ENCODE measurements at places on chromosomes 3 and 15.
A peak's percentile ranks its signal among the peaks of the same experiment; 100 is the strongest.

DNA sequence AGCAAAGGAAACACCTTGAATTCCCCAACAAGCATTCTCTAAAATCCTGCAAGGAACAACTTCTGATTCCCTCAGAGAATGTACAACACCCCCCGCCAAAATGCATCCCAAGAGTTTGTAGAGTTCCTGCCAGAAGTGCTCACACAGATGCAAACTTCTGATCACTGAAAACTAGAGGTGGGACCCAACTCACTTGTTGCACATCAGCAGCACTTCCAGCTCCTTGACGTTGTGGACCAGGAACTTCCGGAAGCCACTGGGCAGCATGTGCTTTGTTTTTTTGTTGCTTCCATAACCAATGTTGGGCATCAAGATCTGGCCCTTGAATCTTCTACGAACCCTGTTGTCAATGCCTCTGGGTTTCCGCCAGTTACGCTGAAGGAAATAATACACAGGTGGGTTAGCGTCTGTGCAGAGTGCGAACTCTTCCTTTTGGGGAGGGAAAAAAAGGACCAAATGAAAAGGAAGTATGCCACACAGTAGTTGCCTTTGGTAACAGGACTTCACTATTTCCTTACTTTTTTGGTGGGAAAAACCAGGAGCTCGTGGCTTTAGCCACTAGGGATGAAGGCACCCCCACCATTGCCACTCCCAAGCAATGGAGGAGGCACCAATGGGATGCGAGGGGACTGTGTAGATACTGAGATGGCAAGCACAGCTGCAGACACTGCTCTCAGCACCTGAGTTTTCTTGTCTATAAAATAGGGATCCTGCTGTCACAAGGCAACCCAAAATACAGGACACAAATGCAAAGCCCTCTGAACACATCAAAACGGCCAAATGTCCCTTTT lies 2.0 kb downstream of the RPL32 start:
- DNase-seq, result no peak

- DNase-seq, result no peak
Observed at GRCh38 chr3:49779358-49780079, 6.8 kb downstream of the IP6K1 start.

GRCh38 chr3:1251282-1252060 lies 158.6 kb downstream of the CNTN6 start:
- no peak for DNase-seq

GRCh38 chr15:80660119-80660518 lies 35.0 kb upstream of the ABHD17C start:
- no peak for DNase-seq

DNA sequence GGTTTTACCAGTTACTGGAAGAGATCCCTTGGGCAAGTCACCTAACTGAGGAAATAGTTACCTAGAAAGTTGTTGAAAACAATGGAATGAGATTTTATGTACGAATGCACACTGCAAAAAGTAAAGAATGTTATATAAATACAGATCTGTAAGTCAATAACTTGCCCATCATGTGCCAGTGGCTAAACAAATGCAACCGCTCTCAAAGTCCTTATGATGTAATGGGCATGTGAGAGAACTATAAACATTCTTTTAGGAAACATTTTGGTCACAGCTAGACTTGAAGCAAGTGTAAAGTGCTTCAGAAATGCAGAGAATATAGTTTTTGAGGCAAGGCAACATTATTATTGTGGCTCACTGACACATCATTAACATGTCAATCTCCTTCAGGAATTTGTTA lies 1044.5 kb downstream of the TUSC7 start:
- no peak for DNase-seq

GRCh38 chr3:152159328-152159727 lies 109.4 kb upstream of the MBNL1 start:
- DNase-seq, result no peak

- no peak for DNase-seq
Observed at GRCh38 chr15:85639752-85640381, 154.9 kb downstream of the KLHL25 start.

DNA sequence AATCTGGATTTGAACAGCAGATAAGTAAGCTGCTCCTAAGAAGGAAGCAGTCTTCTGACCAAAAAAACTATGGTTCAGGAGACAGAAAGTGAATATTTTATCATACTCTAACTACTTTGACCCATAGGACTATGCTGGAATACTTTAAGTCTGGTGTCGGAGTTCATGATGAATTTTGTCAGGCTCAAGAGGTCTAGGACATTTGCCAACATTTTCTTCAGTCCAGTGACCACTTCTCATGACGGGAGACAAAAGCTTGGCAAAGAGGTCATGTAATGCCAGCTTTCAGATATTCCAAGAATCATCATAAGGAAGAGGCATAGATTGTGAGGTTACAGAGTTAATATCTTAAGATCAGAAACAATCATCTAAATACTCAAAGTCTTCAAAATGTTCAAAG lies 20.5 kb upstream of the DCBLD2 start:
- no peak for DNase-seq

DNA sequence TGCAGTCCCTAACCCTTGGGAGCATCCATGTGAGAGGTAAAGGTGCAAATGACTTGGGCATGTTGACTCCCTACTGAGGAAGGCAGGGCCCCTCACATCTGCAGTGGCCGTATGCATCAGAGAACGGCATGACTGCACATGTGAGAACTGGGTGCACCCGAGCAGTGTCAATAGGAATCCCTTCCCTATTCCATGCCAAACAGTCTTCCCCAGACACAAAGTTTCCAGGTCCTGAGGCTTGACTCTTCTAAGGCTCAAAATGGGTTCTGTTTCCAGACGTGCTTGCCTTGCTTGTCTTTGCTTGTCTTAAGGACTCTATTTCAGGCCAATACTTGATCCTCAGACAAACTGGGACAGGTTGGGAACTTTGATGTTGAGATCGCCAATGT lies 20.5 kb upstream of the ANPEP start:
- DNase-seq, result no peak

DNA sequence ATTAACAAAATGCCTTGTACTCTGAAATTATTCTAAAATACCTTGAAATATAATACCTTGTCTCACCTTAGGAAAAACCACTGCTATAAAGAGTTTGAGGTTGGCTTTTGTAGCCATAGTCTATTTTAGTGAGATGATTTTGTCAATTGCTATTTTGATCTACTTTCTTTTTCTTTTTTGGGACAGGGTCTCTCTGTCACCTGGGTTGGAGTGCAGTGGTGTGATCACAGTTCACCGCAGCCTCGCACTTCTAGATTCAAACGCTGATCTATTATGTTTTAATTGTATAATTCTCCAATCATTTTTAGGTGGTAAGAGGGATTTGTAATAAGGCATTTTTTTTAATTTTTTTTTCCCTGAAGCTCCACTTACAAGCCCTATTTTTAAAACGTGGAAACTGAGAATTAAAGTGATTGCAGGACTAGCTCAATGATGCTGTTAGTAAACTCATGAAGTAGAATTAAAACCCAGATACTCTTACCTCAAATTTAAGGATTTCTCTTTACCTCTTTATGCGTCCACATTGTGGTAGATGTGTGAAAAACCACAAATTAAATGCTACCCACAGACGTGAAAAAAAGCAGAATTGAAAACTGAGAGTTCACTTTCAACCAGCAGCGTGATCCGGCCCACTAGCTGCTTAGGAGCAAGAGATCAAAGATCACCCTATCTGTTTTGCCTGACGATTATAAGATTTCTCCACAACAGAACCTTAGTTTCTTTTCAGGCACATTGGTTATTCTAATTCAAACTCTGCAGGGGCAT lies 384.2 kb downstream of the CGGBP1 start:
- DNase-seq, result no peak

GRCh38 chr3:161599697-161600096 lies 103.1 kb downstream of the OTOL1 start:
- DNase-seq, result no peak

DNA sequence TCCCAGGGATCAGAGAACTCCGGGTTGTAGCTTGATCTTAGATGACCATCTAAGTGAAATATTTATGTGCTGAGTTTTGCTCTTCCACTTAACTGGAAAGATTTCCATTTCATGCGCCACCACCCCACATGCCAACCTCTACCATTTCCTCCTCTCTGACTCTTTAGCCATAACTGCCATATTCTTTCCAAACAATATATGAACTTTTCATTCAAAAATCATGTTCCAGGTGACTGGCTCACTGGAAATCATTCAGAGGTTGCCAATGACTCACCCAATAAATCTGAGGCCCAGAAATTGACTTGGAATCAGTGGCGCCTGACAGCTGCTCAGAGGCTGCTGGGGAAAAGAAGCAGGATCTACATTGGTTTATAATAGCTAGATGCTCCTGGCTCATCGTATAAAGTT lies 31.6 kb upstream of the FAM174B start:
- no peak for DNase-seq

DNA sequence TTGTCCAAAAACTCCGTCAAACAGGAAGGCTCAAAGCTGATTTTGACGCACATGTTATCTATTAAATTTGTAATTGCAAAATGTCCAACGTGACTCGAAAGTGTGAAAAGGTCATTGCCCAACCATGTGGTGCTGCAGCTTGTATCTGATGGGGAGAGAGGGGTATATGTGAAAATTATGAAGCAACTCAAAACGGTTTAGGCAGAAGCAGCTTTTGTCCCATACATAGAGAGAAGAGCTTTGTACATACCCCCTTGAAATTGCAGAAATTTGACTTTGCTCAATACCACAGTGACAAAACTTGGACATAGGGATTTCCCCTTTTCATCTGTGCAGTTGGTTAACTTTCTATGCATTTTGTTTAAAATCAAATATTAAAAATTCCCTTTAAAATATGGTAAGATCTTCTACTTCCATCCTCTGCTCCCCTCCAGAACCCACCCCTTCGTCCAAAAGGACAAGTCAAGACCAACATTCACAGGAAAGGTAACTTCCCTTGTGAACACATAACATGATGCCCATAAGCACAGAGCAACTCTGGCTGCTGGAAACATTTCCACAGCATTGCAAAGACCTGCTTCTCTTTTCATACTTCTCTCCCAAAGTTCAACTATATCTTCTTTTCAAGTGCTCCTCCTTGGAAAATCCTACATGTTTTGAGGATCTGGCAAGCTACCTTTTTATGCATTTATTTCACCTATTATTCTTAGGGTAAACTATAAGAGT lies 253.7 kb upstream of the THBS1 start:
- no peak for DNase-seq

DNA sequence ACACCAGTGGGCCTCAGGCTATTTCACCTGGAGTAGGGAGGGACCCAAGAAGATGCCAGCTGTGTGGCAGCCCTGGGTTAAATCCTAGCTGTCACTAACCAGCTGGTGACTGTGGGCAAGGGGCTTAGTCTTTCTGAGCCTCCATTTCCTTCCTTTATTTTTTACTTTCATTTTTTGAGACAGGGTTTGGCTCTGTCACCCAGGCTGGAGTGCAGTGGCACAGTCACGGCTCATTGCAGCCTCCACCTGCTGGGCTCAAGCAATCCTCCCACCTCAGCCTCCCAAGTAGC lies 108.0 kb upstream of the SMAD3 start:
- DNase-seq, result no peak

DNA sequence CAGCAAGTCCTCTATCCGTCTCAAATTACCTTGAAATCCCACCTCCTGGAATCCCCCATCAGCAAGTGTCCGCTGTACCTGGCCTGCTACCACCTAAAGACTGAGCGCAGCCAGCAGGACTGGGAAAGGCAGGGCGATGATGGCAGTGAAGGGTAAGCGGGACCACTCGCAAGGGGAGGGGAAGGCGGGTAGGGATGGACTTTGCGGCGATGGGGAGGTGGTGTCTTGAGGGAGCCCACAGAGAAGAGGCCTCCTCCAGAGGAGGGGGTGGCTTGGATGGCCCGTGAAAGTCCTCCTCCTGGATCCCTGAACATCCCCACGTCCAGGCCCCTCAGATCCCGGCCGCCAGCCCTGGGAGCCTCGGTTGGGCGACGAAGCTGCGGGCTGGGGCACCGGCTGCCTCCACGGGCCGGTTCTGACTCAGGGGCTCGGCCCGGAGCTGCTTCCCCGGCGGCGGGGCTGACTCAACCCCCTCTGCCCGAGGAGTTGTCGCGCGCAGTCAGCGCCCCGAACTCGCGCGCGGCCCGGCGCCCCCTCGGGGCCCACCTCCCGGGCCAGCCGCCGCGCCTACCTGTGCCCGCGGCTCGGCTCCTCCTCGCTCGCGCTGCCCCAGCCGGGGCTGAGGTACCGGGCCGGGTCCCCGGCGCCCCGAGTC lies 512 bp downstream of the LARP6 start:
- peak; percentile 14 for DNase-seq

- DNase-seq, result no peak
Observed at GRCh38 chr3:12287727-12288181, 1.1 kb upstream of the PPARG start.

GRCh38 chr3:30544812-30545211 lies 61.6 kb upstream of the TGFBR2 start:
- DNase-seq, result no peak

DNA sequence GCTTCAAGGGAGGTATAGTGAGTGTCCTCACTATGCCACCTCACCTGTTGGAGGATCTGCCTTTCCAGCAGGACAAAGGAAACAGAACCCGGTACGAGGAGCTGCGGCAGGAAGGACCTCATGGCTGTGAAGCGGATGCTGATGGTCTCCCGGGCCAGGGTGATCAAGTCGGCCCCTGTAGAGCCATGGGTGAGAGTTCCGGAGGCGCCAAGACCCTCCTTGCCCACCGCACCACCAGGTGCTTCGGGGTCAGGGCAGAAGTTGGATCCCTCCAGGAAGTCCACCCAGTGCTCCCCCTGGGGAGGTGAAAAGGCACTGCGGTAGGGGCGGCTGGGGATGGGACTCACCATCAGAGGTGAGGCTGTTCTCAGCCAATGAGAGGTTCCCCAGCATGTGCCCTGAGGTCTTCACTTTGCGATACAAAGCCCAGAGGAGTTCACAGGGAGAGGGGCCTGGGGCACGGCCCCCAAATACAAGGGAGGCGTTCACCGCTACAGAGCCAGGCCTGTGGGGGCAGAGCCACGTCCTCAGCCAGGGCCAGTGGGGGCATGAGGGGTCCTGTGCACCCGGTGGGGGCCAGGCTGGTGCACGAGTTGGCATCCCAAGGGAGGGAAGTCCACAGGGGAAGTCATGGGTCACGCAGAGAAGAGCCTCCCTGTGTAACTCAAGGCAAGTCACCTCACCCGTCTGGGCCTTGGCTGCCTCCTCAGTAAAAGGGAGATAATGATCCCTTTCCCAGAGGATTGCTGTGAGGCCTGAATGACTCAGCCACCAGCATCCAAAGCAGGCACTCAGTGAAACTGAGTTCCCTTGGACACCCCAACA lies 27.7 kb downstream of the C15orf39 start:
- no peak for DNase-seq

DNA sequence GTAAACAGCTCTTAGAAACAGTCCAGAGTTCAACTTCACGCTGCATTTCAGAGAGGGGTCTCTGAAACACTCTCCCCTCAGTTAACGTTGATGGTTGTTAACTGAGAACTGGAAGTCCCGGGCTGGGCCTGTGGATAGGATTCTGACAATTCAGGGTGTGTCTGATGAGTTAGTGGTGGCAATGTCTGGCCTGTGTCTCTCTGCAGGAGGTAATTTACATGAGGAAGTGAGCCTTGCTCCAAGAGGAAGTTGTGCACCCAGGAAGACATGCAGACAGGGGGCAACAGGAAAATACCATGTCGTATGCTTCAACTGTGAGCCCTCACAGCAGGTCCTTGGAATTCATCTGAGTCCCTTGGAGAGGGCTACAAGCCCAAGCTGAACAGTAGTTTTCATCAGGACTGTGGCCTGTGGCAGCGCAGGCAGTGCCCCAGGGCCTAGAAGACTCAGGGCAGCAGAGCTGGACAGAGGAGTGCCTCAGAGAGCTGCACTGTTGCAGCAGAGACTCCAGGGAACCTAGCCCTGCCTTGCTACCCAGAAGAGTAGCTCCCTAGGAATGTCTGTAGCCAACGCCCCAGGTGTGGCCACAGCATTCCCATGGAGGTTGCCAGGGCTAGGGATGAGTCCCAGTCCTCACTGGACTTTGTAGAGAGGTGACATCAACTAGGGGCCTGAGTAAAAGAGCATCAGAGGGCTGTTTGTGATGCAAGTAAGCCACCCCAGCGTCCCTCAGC lies 104.6 kb upstream of the SELENOK start:
- DNase-seq, result no peak
